A673 (cell line): ENCODE measurements at places on chromosomes 12 and 14. TPM values are rescaled to one million over a fixed set of nuclear protein-coding genes. Genes with fewer than 3 reads are reported as not detected.

- H3K4me1 ChIP-seq, result no peaks in the 10 kb centered on the region
- no peaks in the 10 kb centered on the region for H3K27me3 ChIP-seq
- H3K27ac ChIP-seq, result no peak overlapping the region
- no peak for DNase-seq
- no peak overlapping the region for H3K4me3 ChIP-seq
- no peaks in the 10 kb centered on the region for H3K36me3 ChIP-seq
Observed at GRCh38 chr14:81295958-81296923, 75.5 kb upstream of the GTF2A1 start.

- H3K27me3 ChIP-seq, result no peaks in the 10 kb centered on the region
- H3K4me3 ChIP-seq, result no peak overlapping the region
- peaks cover 9% of the 10 kb centered on the region for H3K4me1 ChIP-seq
- no peak for DNase-seq
Observed at GRCh38 chr14:34013721-34014060, 62.8 kb upstream of the EGLN3 start.

GRCh38 chr12:60042835-60043234, 447.0 kb downstream of the SLC16A7 start:
- no peak overlapping the region for H3K27ac ChIP-seq
- DNase-seq, result no peak
- H3K36me3 ChIP-seq, result no peaks in the 10 kb centered on the region
- H3K4me1 ChIP-seq, result no peaks in the 10 kb centered on the region

- peaks cover 23% of the 10 kb centered on the region for H3K4me1 ChIP-seq
- no peaks in the 10 kb centered on the region for H3K27me3 ChIP-seq
- no peak overlapping the region for H3K4me3 ChIP-seq
- H3K36me3 ChIP-seq, result peaks cover 8% of the 10 kb centered on the region
Observed at GRCh38 chr14:52879958-52880357, 70.9 kb downstream of the FERMT2 start.

GRCh38 chr14:95464103-95464502, 52.3 kb downstream of the SYNE3 start:
- H3K4me3 ChIP-seq, result no peak overlapping the region
- no peak overlapping the region for H3K27ac ChIP-seq
- no peaks in the 10 kb centered on the region for H3K27me3 ChIP-seq

GRCh38 chr12:6914246-6914946, at the start of gene ENO2:
Gene ENO2, plus strand, starts transcription at chr12:6914580. Its CDS starts 1,253 bp downstream, at chr12:6915833.
- DNase-seq, result peak; percentile 79
- no peaks in the 10 kb centered on the region for H3K27me3 ChIP-seq
- H3K4me3 ChIP-seq, result peak within 1 kb of the TSS; percentile 97
- H3K27ac ChIP-seq, result peak within 1 kb of the TSS; percentile 88
- peaks cover 13% of the 10 kb centered on the region for H3K4me1 ChIP-seq

GRCh38 chr14:83309833-83310232, 1776.2 kb upstream of the SEL1L start:
- DNase-seq, result no peak
- H3K27ac ChIP-seq, result no peak overlapping the region
- peaks cover 5% of the 10 kb centered on the region for H3K4me1 ChIP-seq
- no peaks in the 10 kb centered on the region for H3K27me3 ChIP-seq
- no peaks in the 10 kb centered on the region for H3K36me3 ChIP-seq
- H3K4me3 ChIP-seq, result no peak overlapping the region

DNA sequence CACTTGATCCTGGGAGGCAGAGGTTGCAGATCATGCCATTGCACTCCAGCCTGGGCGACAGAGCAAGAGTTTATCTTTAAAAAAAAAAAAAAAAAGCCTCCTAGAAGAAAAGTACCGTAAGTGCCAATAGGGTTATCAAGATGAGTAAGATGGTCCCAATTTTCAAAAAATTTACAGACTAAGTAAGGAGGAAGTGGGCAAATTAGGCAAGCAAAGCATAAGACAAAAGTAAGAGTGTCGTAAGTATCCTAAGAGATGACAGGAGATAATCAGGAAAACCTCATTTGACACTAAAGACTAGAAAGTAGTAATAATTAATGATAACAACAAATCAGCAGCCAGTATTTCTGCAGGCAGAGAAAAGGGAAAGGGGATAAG, 12.2 kb downstream of the PYM1 start:
- H3K36me3 ChIP-seq, result no peaks in the 10 kb centered on the region
- no peak for DNase-seq
- H3K27me3 ChIP-seq, result no peaks in the 10 kb centered on the region
- H3K4me3 ChIP-seq, result no peak overlapping the region
- H3K27ac ChIP-seq, result no peak overlapping the region
- peaks cover 6% of the 10 kb centered on the region for H3K4me1 ChIP-seq

GRCh38 chr12:114201794-114202193, 204.2 kb downstream of the TBX5 start:
- H3K36me3 ChIP-seq, result no peaks in the 10 kb centered on the region
- H3K27me3 ChIP-seq, result peaks cover 3% of the 10 kb centered on the region
- no peak overlapping the region for H3K27ac ChIP-seq
- H3K4me1 ChIP-seq, result no peaks in the 10 kb centered on the region

- no peaks in the 10 kb centered on the region for H3K36me3 ChIP-seq
- no peaks in the 10 kb centered on the region for H3K27me3 ChIP-seq
- no peak for DNase-seq
Observed at GRCh38 chr12:79567175-79567563, 123.6 kb downstream of the PAWR start.

GRCh38 chr14:89858089-89858488, 96.4 kb downstream of the EFCAB11 start:
- no peaks in the 10 kb centered on the region for H3K4me1 ChIP-seq
- no peak overlapping the region for H3K27ac ChIP-seq
- H3K36me3 ChIP-seq, result no peaks in the 10 kb centered on the region
- H3K4me3 ChIP-seq, result no peak overlapping the region
- no peaks in the 10 kb centered on the region for H3K27me3 ChIP-seq
- no peak for DNase-seq

DNA sequence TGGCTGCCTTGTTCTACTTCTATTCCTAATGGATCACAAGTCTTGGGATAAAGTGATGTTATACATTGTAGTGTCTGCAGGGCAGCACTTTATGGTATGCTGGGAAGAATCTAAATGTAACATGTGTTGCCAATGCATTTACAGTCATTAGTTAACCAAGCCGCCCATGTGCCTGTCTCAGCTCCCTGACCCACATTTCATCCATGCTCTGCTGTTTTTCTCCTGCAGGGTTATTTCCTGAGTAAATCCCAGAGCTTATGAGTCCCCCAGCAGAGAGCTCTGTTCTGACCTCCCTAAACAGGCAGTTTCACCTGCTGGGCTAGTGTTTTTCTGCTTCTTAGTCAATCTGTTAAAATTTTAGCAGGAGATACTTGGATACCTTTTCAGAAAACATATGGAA, 4.4 kb upstream of the TMTC2 start:
- H3K27me3 ChIP-seq, result no peaks in the 10 kb centered on the region
- H3K4me1 ChIP-seq, result peaks cover 11% of the 10 kb centered on the region
- no peak overlapping the region for H3K4me3 ChIP-seq
- peak; percentile 20 for DNase-seq
- H3K27ac ChIP-seq, result no peak overlapping the region
- no peaks in the 10 kb centered on the region for H3K36me3 ChIP-seq

DNA sequence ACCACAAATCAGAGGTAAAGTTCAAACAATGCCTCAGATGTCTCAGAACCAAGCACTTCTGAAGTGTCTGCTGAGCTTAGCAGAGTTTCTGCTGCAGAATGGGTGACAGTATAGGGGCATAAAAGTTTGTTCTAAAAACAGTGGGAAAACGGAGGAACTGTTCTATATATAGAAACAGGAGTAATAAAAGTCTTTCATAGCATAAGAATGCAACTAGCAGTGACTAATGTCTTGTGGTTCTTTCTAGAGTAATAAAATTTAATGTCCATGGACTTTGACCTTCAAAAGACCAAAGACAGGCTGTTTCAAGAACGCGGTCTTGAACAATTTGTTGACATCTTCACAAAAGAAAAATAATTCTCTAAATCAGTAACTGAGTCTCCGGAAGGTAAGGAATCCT, 107.5 kb upstream of the FAR2 start:
- H3K27ac ChIP-seq, result no peak overlapping the region
- H3K36me3 ChIP-seq, result no peaks in the 10 kb centered on the region
- H3K27me3 ChIP-seq, result no peaks in the 10 kb centered on the region
- no peak overlapping the region for H3K4me3 ChIP-seq
- DNase-seq, result no peak

DNA sequence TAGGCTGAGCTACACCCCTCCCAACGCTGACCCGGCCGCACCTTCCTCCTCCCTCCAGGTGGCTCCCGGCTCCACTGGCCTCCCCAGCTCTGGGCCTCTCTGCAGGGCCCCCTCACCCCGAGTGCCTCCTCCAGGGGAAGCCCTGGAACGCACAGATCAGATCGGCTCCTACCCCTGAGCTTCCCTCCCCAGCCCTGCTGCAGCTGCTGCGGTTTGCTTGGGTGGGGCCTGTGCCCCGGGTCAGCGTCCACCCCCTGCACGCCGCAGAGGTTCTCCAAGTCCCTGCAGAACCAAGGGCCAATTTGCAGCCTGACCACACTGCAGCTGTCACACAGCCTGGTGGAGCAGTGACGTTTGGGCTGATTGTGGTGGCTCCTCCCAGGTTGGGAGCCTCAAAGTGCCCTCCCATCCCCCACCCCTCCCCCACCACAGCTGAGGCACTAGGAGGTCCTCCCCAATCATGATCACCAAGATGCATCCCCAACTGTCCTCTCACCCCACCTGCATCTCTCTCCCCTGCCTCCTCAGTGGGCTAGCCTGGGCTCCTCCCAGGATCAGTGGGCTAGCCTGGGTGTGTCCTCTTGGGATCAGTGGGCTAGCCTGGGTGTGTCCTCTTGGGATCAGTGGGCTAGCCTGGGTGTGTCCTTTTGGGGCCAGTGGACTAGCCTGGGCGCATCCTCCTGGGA, 12.8 kb upstream of the FBRSL1 start:
- H3K27ac ChIP-seq, result no peak overlapping the region
- no peaks in the 10 kb centered on the region for H3K4me1 ChIP-seq
- H3K36me3 ChIP-seq, result no peaks in the 10 kb centered on the region
- no peak for DNase-seq

- no peaks in the 10 kb centered on the region for H3K36me3 ChIP-seq
- peaks cover 4% of the 10 kb centered on the region for H3K27me3 ChIP-seq
- no peak for DNase-seq
- H3K27ac ChIP-seq, result no peak overlapping the region
Observed at GRCh38 chr12:67826148-67826547, 163.1 kb upstream of the IFNG-AS1 start.

DNA sequence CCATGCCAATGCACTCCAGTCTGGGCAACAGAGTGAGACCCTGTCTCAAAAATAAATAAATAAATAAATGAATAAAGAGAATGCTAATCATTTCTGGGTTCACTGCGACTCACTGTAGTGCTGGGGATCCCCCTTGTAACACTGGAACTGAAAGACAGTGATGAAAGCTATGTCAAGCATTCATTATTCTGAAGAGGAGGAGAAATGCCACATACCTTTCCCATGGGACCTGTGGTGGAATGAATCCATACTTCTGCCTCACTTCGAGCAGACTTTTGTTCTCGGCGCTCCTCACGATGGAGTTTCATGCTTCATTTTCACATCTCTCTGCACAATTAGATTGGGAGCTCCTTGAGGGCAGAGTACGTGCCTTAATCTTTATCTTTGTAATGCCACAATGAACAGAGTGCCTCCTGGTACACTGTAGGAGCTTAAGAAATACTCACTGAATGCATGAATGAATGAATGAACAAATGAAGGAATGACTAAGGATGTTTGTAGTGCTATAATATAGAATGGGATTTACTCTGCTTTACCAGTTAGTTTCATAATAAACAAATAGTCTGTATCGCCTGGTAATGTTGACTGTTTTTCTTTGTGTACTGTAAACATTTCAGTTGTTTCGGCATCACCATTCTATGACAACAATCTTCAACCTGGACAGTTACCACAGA, 45.8 kb downstream of the DRAM1 start:
- no peak for DNase-seq
- no peak overlapping the region for H3K27ac ChIP-seq
- H3K4me1 ChIP-seq, result no peaks in the 10 kb centered on the region
- no peak overlapping the region for H3K4me3 ChIP-seq
- no peaks in the 10 kb centered on the region for H3K27me3 ChIP-seq

DNA sequence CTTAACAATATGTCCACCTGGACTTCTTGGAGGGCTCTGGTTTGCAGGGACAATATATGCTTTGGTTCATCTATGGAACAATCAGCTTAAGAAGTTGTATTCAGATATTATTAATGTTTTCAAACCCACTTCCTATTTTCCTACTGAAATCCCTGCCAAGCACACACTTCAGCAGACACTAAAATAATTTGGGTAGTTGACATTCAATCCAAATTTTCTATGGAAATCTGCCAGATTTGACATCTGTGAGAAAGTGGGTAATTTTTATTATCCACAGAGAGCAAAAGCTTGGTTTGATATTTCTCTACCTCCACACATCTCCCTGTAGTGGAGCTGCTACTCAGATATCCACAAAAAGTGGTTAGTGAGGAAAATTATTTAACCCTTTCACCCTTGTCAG, 378.8 kb upstream of the SOX5 start:
- H3K27me3 ChIP-seq, result no peaks in the 10 kb centered on the region
- H3K4me3 ChIP-seq, result no peak overlapping the region
- H3K27ac ChIP-seq, result no peak overlapping the region

DNA sequence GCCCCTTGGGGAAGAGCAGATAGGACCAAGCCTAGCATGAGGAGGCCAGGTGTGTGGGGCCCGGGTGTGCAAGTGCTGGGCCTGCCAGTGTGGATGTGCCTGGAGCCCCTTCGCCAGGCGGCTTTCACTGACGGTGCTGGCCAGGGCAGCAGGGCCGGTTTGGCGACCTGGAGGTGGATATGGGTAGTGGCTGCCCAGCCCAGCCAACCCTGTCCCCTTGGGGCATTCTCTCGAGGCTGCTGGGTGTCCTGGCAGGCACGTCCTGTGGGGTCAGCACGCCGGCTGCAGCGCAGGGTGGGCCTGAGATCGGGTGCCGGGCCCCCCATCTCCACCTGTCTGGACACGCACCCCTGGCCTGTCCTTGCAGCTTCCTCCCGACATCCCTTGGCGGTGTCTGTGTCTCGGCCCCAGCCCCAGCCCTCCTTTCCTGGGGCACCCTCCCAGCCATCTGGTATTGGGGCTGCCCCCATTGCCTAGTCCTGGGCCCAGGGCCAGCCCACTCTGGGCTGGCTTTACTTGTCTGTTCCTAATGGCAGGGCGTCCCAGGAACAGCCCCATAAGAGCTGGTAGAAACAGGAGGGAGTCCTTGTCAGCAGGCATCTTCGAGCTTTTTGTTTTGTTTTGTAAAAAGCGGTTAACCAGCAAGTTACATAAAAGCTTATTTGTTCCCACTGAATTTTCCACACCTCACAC, 7.2 kb upstream of the CRIP2 start:
- no peak overlapping the region for H3K4me3 ChIP-seq
- no peak overlapping the region for H3K27ac ChIP-seq
- H3K4me1 ChIP-seq, result peaks cover 44% of the 10 kb centered on the region
- peaks cover 45% of the 10 kb centered on the region for H3K36me3 ChIP-seq

GRCh38 chr12:13379531-13380188, 183.1 kb downstream of the EMP1 start:
- DNase-seq, result no peak
- H3K27me3 ChIP-seq, result peaks cover 29% of the 10 kb centered on the region
- H3K27ac ChIP-seq, result no peak overlapping the region
- H3K36me3 ChIP-seq, result no peaks in the 10 kb centered on the region
- H3K4me3 ChIP-seq, result no peak overlapping the region

The KRT82 gene
- total RNA-seq, result not detected in 2 replicates

The ZNF268 gene
- 20.6 and 21.0 TPM in 2 replicates for total RNA-seq

The CCDC196 gene
- total RNA-seq, result not detected in 2 replicates

The MSRB3 gene
- total RNA-seq, result 2.1 and 2.8 TPM in 2 replicates

The SIX1 gene
- total RNA-seq, result 24.0 and 25.0 TPM in 2 replicates

The CD63 gene
- total RNA-seq, result 367 and 371 TPM in 2 replicates

The RGS6 gene
- not detected in 2 replicates for total RNA-seq

The STON2 gene
- total RNA-seq, result 8.6 and 13.4 TPM in 2 replicates

The TEX22 gene
- total RNA-seq, result 2.1 and 2.7 TPM in 2 replicates

The AHNAK2 gene
- 0.56 and 0.59 TPM in 2 replicates for total RNA-seq

The PLEKHG7 gene
- total RNA-seq, result not detected in 2 replicates

The DPF3 gene
- 15.7 and 17.6 TPM in 2 replicates for total RNA-seq

The PELI2 gene
- total RNA-seq, result 5.5 and 8.1 TPM in 2 replicates

The EPYC gene
- not detected in 2 replicates for total RNA-seq

The TRHDE gene
- 17.6 and 24.5 TPM in 2 replicates for total RNA-seq
